ENCODE measurements at places on chromosomes 3 and 15.
A peak's percentile ranks its signal among the peaks of the same experiment; 100 is the strongest.

DNA sequence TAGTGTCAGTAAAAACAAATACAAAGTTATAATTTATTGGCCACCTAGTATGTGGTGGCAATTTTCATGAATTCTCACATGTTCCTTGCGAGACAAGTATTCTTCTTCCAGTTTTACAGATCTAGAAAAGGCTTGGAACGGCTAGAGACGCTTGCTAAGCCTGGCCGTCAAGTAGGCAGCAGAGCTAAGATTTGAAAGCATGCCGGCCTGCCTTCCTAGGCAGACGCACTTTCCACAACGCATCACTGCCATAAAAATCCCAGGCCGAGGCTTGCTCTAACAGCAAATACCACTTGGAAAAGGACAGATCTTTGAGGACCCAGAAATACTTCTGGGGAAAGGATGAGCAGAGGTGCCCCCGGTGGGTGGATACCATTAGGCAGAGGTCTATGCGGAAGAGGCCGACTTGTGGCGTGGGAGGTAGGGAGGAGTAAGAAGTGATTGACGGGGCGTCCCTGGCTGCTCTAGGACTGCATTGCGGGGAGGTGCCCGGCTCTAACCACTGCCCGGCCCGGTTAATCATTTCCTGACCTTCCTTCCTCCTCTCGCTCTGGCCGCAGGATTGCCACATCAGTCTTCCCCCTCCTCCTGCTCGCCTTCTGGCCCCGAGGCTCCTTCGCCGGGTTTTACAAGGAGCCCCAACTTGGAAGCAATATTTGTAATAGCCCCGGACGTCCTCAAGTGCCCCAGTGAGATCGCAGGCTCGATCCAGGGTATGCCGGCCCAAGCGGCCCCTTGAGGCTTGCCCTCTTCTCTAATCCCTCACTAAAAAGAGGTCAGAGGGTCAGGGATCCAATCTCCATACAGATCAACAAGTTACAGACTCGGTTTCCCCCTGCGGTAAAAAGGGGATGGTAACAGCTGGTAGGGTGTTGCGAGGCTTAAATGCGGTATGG lies 1.3 kb upstream of the USP3 start:
- peak; percentile 49 for DNase-seq

DNA sequence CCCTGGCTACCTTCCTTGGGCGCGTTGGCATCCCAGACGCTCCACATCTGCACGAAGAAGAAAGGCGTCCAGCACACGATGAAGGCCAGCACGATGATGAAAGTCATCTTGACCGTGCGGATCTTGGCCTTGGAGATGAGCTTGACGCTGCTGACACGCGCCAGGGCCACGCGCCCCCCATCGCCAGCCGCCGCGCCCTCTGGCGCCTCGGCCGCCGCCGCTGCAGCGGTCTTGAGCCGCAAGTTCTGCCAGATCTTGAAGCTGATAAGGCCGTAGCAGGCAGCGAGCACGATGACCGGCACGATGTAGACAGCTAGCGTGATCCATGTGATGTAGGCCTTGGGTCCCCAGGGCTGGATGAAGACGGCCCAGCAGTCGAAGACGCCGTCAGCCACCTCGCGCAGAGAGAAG lies 2.2 kb downstream of the OXTR start:
- DNase-seq = no peak

GRCh38 chr15:79169526-79170133 lies 79.0 kb upstream of the RASGRF1 start:
- no peak for DNase-seq

DNA sequence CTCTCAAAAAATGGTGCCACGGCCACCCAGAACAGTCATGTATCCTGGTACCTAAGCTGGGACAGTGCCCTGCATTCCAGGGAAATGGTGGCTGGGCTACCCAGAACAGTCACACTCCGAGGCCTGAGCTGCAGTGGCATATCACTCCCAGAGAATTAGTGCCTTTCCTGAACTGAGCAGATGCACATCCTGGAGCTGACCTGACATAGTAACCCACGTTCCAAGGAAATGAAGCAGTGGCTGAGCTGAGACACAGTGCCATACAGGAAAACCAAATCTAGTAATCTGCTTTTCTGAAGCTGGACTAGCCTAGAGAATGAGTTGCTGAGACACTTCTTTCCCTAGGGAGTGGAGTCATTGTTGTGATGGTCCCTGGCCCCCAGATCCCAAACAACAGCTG lies 41.8 kb downstream of the SERP1 start:
- DNase-seq = no peak
